Cardiac ventricle fibroblast (primary cell): ENCODE measurements at places on chromosomes 7 and 10. TPM values are rescaled to one million over a fixed set of nuclear protein-coding genes. Genes with fewer than 3 reads are reported as not detected.

The SEC31B gene
- total RNA-seq: 1.4 and 6.4 TPM in 2 replicates

The EGR2 gene
- total RNA-seq: 3.2 and 3.7 TPM in 2 replicates

The TBRG4 gene
- total RNA-seq: 27.6 and 30.0 TPM in 2 replicates

The CPN1 gene
- not detected in 2 replicates for total RNA-seq

The CHCHD3 gene
- total RNA-seq: 35.3 and 43.7 TPM in 2 replicates

The PKD1L1 gene
- total RNA-seq: 0.29 and 0.69 TPM in 2 replicates

The ADIRF gene
- 13.2 and 14.4 TPM in 2 replicates for total RNA-seq

The TRUB1 gene
- total RNA-seq: 9.9 and 15.8 TPM in 2 replicates

The PHYHIPL gene
- total RNA-seq: not detected in 2 replicates

The PTTG1IP2 gene
- not detected in 2 replicates for total RNA-seq

The TBC1D12 gene
- 7.6 and 8.9 TPM in 2 replicates for total RNA-seq

The NEUROD6 gene
- not detected in 2 replicates for total RNA-seq

The DRGX gene
- not detected in 2 replicates for total RNA-seq

The GSTO2 gene
- total RNA-seq: 0.25 and 0.54 TPM in 2 replicates

The SNX10 gene
- total RNA-seq: 0.05 and 0.06 TPM in 2 replicates

The CPED1 gene
- total RNA-seq: 8.4 and 10.5 TPM in 2 replicates

The BAIAP2L1 gene
- 1.6 and 4.4 TPM in 2 replicates for total RNA-seq
